Neuronal stem cell (in vitro differentiated cells): ENCODE measurements at places on chromosomes 11 and 22.

GRCh38 chr11:23078289-23078971 lies 218.2 kb upstream of the CCDC179 start:
- H3K27me3 ChIP-seq = no peaks in the 10 kb centered on the region
- no peak overlapping the region for H3K27ac ChIP-seq
- H3K4me1 ChIP-seq = no peaks in the 10 kb centered on the region

GRCh38 chr22:36608987-36609386 lies 80.0 kb upstream of the EIF3D start:
- H3K27me3 ChIP-seq = peaks cover 49% of the 10 kb centered on the region
- H3K36me3 ChIP-seq = no peaks in the 10 kb centered on the region
- H3K4me1 ChIP-seq = peaks cover 4% of the 10 kb centered on the region
- no peak for DNase-seq

- peaks cover 33% of the 10 kb centered on the region for H3K4me1 ChIP-seq
- no peak for DNase-seq
- no peak overlapping the region for H3K4me3 ChIP-seq
Measured at GRCh38 chr11:66417000-66417399, 3.8 kb upstream of the NPAS4 start.

- DNase-seq = peak; percentile 31
- H3K4me3 ChIP-seq = no peak overlapping the region
- no peaks in the 10 kb centered on the region for H3K36me3 ChIP-seq
- no peak overlapping the region for H3K27ac ChIP-seq
- H3K27me3 ChIP-seq = no peaks in the 10 kb centered on the region
Measured at GRCh38 chr11:99069856-99070444, 49.2 kb downstream of the CNTN5 start.
